ENCODE measurements at places on chromosomes 1 and 21. TPM values are rescaled to one million over a fixed set of nuclear protein-coding genes. Genes with fewer than 3 reads are reported as not detected.

DNA sequence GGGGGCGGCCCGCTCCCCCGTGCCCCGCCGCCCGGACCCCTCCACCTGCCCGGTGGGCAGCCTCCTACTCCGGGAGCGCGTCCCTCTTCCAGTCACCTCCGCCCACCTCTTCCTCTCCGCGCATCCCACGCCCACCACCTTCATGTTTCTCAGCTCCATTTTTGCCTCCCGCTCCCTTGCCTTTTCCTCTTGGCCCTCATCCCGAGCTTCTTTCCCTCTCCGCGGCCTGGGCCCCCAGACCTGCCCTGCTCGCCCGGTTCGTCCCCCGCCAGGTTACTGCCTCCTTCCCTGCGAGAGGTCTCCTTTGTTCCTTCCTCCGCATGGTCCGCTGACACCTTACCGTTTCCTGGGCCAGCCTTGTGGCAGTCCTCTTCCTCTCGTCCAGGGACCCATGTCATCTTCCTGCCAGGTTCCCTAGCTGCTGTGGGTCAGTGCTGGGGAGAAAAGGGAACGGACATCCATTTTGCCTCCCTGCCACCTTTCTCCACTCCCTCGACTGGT, 563 bp downstream of the QSOX1 start:
- H3K4me3 ChIP-seq = peak overlapping the region; percentile 64
- no peaks in the 10 kb centered on the region for H3K36me3 ChIP-seq
- peaks cover 59% of the 10 kb centered on the region for H3K4me1 ChIP-seq
- DNase-seq = peak; percentile 31

The LTN1 gene
- total RNA-seq = 15.2 TPM

The SGIP1 gene
- not detected for total RNA-seq

DNA sequence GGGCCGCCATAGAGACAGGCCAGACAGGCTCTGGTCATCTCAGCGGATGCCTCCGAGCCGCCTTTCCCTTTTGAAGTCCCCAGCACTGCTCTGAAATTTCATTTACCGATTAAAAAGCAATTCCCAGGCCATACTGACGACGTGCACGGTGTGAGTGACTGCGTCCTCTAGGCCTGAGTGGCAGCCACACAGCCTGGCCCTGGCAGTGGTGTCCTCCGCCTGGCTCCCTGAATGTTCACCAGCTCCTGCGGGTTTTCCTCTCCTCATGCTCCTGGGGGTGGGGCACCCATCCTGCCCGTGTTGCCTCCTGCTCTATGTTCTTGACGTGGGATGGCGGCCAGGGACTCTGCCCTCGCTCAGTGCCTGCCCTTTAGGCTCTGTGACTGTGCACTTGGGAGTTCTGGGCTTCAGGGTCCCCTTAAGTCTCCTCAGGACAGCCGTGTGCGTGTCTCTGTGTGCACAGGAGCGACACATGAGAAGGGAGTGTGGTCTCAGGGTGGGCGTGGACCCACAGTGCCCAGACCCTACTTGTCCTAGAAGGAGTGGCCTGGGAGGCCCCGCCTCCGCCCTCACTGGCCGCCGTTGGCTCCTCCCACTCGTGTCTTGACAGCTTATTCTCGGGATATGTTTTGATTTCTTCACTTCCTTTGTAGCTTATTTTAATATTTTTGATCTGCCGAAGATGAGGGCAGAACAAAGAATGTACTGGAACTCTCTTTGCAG, 3.6 kb downstream of the SKI start:
- DNase-seq = peak; percentile 51
- H3K27ac ChIP-seq = peak overlapping the region; percentile 76
- no peaks in the 10 kb centered on the region for H3K36me3 ChIP-seq
- peaks cover 80% of the 10 kb centered on the region for H3K4me1 ChIP-seq

GRCh38 chr1:36567601-36568341, 85.1 kb upstream of the CSF3R start:
- H3K36me3 ChIP-seq = no peaks in the 10 kb centered on the region
- H3K4me3 ChIP-seq = no peak overlapping the region
- peak; percentile 7 for DNase-seq
- H3K27me3 ChIP-seq = no peaks in the 10 kb centered on the region

- DNase-seq = peak; percentile 18
- peaks cover 35% of the 10 kb centered on the region for H3K4me1 ChIP-seq
- peak overlapping the region; percentile 34 for H3K27ac ChIP-seq
- no peaks in the 10 kb centered on the region for H3K27me3 ChIP-seq
- no peak overlapping the region for H3K4me3 ChIP-seq
Measured at GRCh38 chr1:12376236-12377045, 146.6 kb downstream of the VPS13D start.

GRCh38 chr1:171610385-171610784, 11.7 kb upstream of the MYOCOS start:
- H3K27me3 ChIP-seq = no peaks in the 10 kb centered on the region
- H3K4me1 ChIP-seq = no peaks in the 10 kb centered on the region
- H3K4me3 ChIP-seq = no peak overlapping the region
- H3K27ac ChIP-seq = no peak overlapping the region

GRCh38 chr1:99751877-99752504, 14.4 kb downstream of the FRRS1 start:
- peaks cover 5% of the 10 kb centered on the region for H3K4me1 ChIP-seq
- H3K4me3 ChIP-seq = no peak overlapping the region
- H3K27me3 ChIP-seq = no peaks in the 10 kb centered on the region
- H3K27ac ChIP-seq = no peak overlapping the region
- H3K36me3 ChIP-seq = no peaks in the 10 kb centered on the region

DNA sequence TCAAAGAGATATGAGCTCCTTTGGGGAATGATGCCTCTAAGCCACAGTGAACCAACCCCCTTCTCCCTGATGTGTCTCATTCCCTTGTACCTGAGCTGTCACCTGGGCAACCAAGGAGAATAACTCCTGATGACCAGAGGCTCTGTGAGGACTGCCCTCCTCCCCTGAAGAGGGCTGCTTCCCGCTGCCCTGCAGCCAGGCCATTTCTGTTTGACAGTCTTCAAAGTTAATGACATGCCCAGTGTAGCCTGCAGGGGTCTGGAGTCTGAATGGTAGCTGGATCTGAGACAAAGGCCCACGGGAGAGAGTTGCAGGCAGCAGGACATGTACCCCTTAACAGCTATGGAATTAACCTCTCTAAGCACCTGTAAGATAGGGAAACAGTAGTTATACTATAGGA, 3.4 kb upstream of the SLFNL1 start:
- no peak overlapping the region for H3K27ac ChIP-seq
- H3K4me3 ChIP-seq = no peak overlapping the region
- H3K4me1 ChIP-seq = no peaks in the 10 kb centered on the region
- DNase-seq = no peak
- H3K36me3 ChIP-seq = peaks cover 13% of the 10 kb centered on the region
- no peaks in the 10 kb centered on the region for H3K27me3 ChIP-seq

DNA sequence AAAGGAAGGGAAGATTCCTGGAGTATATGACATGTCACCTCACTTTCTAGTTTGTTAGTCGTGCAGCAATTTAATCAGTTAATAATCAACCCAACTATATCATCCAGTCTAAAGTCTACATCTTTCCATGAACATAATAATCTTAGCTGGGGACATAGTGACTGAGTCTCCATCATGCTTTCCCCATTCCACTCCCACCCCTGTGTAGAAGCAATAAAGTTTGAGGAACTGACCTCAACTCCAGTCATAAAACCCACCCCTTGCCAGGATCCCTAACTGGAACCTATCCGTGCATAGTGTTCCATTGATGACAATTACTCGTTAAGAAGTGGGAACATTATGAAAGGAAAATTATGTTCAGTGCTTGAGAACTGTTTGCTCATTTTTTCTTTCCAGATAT, 48.9 kb upstream of the MROH9 start:
- H3K27me3 ChIP-seq = no peaks in the 10 kb centered on the region
- no peak overlapping the region for H3K27ac ChIP-seq
- no peaks in the 10 kb centered on the region for H3K4me1 ChIP-seq
